ENCODE measurements at places on chromosomes 4 and X.

DNA sequence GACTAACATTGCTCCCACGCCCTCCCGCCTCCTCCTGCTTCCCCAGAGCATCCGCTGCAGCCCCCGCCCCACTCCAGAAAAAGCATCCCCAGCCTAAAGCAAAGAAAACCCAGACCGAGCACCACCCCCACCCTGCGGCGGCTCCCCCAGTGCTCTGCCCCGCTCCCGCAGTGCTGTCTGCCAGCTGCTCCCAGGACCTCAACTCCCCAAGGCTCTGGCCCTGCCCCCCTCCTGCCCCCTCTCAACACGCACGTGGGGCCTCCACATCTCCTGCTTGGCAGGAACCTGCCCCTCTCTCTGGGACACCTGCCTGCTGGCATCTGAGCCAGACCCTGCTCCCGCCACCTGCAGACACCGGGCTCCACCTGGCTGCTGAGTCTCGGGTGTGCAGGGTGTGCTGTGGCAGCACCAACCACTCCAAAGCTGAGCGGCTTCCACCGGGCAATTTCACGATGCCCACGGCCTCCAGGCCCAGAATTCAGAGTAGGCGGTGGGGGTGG is 79.4 kb downstream of the FAM53A start:
- DNase-seq, result no peak

- no peak for DNase-seq
Observed at GRCh38 chr4:142284402-142285221, 561.5 kb downstream of the INPP4B start.

DNA sequence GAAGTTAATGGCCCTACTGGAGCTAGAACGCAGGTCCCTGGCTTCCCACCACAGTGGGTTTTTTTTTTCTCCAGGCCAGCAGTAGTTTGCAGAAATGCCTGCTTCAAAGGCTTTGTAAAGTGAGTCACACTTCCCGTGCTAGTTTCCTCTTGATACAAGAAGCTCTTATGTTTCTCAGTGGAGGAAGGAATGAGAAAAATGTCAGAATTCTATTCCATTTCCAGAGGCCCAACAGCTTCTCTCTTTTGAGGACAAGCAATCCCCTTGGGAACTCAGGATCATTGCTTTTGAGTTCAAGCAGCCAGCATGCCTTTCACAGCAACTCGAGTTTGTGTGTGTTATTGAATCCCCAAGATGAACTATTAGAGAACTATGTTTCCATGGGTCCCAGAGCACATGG is 134.3 kb downstream of the GUCY2F start:
- DNase-seq, result no peak

- DNase-seq, result no peak
Observed at GRCh38 chr4:14883166-14883565, 119.1 kb upstream of the CPEB2 start.

DNA sequence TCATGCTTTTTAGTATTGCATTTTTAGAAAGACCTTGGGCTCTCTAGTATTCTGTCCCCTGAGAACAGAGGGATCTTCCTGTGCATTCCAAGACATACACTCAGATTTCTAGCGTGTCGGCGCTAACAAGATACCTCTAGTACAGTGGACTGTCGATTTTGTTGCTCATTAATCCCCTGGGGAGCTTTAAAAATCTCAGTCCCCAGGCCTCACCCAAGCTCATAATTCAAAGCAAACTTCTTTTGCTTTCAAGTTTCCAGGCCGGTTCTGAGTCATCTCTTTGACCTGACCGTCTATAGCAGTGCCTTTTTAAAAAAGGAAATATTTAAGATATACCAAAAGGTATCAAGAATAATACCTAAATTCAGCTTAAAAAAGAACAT is 137.0 kb downstream of the AMMECR1 start:
- no peak for DNase-seq

GRCh38 chr4:4460759-4461158 is 73.9 kb downstream of the NSG1 start:
- DNase-seq, result no peak

GRCh38 chr4:53459548-53459947 is 82.1 kb downstream of the FIP1L1 start:
- DNase-seq, result no peak

DNA sequence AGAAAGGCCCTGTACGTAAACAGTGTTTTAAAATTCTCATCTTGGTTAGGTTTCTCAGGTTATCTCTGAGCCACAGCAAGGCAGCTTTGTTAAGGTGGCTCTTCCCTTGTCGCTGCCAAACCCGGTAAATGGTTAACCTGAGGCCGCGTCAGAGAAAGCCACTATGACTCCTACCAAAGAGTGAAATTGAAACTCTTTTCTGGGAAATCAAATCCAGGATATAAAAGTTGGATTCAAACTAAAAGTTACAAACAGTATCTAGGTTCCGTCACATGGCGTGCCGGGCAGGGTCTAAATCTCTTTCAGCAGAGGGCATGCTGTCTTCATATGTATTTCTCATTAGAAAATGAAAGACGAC is 433 bp downstream of the MMAA start:
- DNase-seq, result no peak

- peak; percentile 20 for DNase-seq
Observed at GRCh38 chrX:132615391-132616131, 126.7 kb upstream of the MBNL3 start.

GRCh38 chr4:93828995-93829819 is 654 bp downstream of the ATOH1 start:
- peak; percentile 44 for DNase-seq

- DNase-seq, result no peak
Observed at GRCh38 chrX:153816831-153817690, 13.3 kb downstream of the PDZD4 start.

- DNase-seq, result no peak
Observed at GRCh38 chr4:162151386-162151785, 12.4 kb downstream of the FSTL5 start.

- no peak for DNase-seq
Observed at GRCh38 chrX:24963823-24964222, 51.9 kb downstream of the ARX start.

DNA sequence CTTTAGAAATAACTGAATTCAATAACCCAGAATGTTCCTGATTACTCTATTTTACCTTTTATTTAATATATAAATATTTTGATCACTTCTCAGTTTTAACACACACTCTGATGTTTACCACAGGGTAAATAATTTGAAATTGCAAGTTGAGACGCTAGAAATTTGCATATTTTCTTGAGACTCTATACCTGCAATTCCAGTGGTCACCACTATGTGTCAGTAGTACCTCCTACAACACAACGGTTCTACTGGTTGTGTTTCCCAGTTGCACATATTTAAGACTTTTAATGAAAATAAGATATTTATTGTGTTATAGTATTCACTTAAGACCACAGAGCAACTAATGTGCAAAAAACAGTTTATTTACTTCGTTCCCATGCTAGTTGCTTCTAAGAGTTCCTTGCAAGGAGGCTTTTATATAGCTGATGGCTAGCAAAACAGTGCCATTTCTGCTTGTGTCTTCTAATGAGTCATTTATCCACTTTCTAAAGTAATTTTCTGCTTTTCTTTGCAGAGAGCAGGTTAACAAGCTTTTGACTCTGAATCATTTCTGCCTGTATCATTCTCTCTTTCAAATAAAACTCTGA is 98.9 kb upstream of the PDLIM3 start:
- no peak for DNase-seq

- no peak for DNase-seq
Observed at GRCh38 chr4:71254451-71255012, 84.3 kb upstream of the SLC4A4 start.

- no peak for DNase-seq
Observed at GRCh38 chr4:25879587-25879986, 16.8 kb upstream of the SEL1L3 start.

DNA sequence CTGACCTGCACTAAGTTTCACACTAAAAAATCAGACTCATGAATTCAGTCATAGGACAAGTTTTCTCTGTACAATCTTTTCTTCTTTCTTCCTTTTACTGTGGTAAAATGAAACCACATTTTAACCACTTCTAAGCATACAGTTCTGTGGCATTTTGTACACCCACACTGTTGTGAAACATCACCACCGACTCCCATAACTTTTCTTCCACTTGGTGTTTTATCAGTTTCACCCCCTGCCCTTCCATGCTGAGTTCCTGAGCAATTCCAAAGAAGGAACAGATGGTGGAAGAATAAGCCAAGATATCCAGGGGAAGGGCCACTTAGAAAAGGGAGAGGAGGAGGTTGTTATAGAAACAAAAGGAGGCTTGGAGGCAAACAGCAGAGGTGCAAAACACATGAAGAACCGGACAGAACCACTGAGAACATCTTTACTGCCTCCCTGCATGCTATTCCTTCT is 22.6 kb downstream of the SLC25A4 start:
- DNase-seq, result no peak

- DNase-seq, result no peak
Observed at GRCh38 chrX:41381685-41382084, 47.7 kb downstream of the DDX3X start.

- no peak for DNase-seq
Observed at GRCh38 chr4:76215077-76215476, 1.5 kb upstream of the SCARB2 start.

- DNase-seq, result peak; percentile 56
Observed at GRCh38 chrX:24149351-24150050, at the start of gene ZFX. TSS of gene ZFX (plus strand) at chrX:24149729. CDS start at chrX:24172743, 23,014 bp downstream.

- no peak for DNase-seq
Observed at GRCh38 chr4:21544415-21544814, 404.2 kb downstream of the KCNIP4 start.

DNA sequence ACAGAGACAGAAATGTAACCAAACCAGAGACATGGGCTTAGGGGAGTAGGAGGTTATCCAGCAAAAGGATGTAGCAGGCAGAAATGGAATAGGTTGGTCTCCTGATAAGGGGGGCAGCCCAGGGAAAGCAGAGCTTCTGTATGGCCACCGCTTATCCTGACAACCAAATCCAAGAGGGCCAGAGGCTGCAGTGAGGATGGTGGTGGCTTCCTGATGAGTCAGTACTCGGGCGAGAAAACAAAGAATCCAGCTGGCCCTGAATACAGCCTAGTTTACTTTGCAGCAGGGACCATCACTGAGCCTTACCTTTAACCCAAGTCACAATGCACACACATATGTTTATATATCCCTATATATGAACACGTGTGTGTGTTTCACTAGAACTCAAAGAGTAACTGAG is 129.7 kb upstream of the FTHL17 start:
- DNase-seq, result no peak

DNA sequence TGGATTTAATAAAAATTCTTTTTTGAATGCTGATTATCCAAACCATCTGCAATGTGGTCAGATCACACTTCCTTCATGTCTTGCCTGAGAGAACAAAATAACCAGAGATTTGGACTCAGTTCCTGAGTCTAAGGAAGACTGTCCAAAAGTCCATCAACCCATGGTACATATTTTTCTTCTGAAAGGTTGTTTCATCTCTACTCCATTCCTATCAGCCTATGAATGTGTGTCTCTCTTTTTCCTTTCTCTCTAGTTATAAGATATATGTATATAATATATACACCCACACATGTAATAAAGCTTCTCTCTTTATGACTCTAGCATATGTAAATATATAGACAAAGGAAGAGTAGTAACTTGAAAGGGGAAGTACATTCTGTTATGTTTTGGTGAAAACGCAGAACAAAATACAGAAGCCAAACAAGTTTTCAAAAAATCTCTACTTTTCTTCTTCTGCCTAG is 226.9 kb downstream of the ARHGAP24 start:
- DNase-seq, result no peak

DNA sequence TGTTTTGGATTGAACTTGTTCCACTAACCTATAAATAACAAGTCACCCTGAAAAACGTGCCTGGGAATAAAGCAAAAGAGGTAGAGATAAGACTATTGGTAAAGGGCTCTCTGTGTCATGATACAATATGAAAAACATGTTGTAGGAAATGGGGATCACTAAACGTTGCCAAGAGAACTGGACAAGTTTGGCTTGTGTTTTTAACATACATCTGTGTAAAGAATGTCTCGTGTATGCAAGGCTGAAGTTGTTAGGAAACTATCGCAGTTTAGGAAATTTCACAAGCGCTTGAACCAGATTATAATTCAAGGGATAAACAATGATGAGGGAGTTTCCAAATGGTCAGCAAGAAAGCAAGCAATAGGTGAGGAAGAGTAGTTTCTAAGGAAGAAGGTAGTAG is 655.8 kb downstream of the PCDH7 start:
- no peak for DNase-seq

DNA sequence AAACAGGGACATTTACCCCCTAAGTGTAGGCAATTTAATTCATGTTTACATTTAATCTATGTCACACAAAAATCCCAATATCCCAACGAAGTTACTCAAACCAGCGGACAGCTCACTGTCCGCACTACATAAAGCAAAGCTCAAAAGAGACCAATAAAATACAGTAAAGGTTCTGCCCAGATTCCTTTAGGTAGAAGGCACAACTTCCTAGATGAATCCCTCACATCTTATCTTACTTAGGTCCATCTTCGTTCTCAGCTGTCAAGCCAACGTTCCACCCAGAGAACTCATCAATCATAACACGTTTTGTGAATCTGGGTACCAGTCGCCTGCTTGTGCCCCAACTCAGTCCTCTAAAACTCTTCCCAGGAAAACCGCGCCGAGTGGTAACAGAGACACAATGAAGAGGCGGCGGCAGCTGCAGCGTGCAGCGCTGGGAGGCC is 1.7 kb downstream of the HNRNPDL start:
- no peak for DNase-seq

GRCh38 chrX:131544218-131544617 is 344 bp downstream of the OR13H1 start:
- no peak for DNase-seq

DNA sequence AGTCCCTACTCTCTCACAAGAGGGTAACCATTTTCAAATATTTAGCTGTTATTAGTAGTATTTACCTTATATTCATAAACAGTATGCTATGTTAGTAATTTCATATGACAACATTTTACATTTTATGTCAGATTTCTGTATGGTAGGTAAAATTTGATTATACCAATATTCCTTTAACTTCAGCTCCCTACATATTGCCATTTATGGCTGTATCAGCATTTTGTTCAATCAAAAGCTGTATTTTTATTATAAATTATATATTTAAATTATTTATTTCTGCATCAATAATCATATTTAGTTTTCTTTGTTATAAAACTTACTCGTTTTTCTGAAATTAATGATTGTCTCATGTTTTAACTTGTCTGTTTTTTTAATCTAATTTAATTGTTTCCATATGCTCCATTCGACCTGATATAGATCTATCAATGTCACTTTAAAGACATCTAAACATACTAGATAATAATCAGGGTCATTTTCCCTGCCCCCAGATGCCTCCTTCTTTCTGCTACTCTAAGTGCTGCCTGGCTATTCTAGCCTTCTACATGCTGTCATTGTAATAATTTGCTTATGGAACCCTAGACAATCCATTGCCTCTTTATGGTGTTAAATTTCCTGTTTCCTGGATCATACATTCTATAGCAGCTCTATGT is 1976.7 kb upstream of the ADGRL3 start:
- DNase-seq, result no peak

DNA sequence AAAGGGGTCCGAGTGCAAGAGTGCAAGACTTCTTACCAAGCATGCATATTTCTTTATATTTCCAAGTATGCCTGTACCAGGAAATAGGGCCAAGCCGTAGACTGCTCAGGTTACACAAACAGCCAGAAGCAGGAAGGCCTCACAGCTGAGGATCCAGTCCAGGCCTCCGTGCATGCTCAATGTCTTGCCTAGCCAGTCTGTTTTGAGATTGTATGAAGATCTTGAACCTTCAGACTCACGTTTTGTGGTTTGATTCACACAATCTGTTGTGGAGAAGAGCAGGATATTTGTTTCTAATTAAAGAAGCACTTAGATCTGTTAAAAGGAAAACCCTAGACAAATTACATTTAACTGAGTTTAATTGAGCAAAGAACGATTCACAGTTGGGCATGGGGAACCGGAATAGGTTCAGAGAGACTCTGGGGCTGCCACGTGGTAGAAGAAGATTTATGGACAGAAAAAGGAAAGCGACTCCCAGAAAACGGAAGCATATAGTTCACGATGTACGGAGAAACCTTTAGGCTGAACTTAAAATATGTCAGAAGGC is 1.2 kb downstream of the MGST2 start:
- no peak for DNase-seq

Data from progenitor cell of endocrine pancreas (in vitro differentiated cells).